Stimulated activated CD8-positive, alpha-beta memory T cell treated with anti-CD3 and anti-CD28 coated beads, Interleukin-12 subunit alpha, Interleukin-12 subunit beta, amount 100 ng/mL, for 4 hours (primary cell): ENCODE measurements at places on chromosomes 6 and 20.

- no peak for DNase-seq
Measured at GRCh38 chr6:134521116-134521501, 203.2 kb upstream of the SGK1 start.

GRCh38 chr20:2168946-2169345 is 67.3 kb downstream of the STK35 start:
- DNase-seq = no peak

DNA sequence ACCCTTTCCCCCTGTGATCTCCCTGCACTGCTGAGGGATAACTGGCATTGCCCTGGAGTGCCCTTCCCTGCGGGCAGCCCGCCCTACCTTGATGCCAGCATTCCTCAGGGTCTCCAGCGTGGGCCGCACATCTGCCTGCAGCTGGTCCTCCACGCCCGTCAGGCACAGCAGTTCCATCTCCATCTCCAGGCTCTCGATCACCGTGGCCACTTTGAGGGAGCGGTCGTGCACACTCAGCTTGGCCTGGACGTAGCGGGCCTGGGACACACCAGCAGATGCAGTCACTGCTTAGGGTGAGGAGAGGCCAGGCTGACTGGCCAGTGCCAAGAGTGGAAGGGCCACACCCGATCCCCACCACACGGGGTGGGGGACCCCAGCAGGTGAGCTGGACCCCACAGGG is 82.6 kb upstream of the NFATC2 start:
- DNase-seq = no peak

- no peak for DNase-seq
Measured at GRCh38 chr6:15623276-15624116, 39.3 kb downstream of the DTNBP1 start.

DNA sequence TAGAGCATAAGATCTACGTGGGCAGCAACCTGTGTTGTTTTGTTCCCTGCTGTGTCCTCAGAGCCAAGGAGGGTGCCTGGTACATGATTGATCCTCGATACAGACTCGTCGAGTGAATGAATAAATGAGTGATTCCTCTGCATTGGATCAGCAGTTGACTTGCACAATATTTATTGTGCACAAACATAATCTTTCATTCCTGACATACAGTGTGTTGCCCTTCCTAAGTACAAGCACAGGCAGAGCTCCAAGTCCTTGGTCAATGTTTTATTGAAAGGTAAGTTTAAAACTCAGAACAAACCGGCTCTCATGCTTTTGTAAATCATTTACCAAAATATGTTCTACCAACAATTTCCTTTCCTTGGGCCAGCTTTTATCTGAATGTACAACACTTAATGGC is 57.4 kb downstream of the STMND1 start:
- DNase-seq = no peak

GRCh38 chr6:141552463-141552862 is 580.3 kb upstream of the GJE1 start:
- no peak for DNase-seq

- DNase-seq = no peak
Measured at GRCh38 chr6:48619771-48620170, 508.8 kb upstream of the PTCHD4 start.

DNA sequence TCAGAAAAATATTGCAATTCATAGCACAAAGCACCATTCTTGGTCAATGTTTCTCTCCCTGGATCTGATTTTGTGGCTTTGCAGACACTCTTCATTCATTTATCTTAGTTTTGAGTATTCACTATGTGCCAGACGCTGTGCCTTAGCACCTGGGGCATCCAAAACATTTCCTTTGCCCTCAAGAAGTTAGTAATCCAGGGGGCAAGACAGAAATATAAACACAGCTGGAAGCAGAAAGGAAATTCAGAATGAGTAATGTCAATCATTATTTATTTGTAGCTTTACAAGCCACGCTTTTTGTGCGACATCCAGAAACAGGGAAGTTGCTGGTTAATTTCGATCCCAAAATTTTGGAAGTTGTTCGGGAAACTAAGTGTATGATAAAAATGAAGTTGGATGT is 71.4 kb downstream of the DNAH8 start:
- no peak for DNase-seq

DNA sequence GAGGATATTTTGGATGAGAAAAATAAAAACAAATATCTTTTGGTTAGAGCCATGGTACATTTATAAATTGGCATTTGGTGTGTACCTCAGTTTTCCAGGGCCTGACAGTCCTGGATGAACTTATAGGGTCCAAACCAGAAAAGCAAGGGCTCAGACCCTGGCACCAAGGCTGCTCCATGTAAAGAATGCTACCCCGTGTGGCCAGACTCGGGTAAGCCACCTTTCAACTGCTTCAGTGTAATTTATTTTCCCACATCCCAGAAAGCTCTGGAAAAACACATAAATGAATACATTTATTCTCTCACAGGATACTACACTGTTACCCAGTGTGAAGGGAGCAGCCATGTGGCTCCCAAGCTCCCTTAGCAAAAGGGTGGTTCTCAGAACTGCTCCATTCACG is 13.8 kb downstream of the MRPL14 start:
- DNase-seq = no peak

GRCh38 chr6:35745509-35745908 is 8.7 kb downstream of the ARMC12 start:
- DNase-seq = no peak

DNA sequence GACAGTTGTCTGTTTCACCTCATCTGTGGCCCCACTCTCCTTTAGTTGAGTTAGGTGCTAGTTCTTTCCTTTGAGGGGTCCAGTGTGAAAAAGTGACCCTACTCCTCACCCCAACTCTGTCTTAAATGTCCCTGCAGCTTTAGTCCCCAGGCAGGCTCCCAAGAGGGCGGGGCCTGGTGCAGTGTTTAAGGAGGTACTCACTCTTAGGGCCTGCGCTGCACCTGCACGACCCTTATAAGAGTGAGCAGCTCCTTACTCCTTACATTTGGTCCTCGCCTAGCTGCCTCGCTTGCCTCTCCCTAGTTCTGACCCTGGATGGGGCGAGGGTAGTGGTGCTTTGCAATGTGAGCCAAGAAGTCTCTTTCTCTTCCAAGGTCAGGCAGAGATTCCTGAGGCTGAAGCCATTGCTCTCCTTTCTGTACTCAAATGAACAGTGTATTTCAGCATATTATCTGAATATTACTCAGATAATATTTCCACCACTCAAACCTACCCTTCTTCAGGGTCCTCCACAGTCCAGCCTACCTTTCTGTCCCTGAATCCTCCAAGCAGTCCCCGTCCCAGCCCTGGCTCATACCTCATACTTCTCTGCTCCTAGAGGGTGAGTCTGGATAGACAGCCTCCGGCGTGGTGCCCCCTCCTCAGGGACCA is 11.9 kb upstream of the VEGFA start:
- no peak for DNase-seq

- DNase-seq = no peak
Measured at GRCh38 chr6:1423578-1423977, 34.2 kb downstream of the FOXF2 start.

- DNase-seq = no peak
Measured at GRCh38 chr6:63764318-63764916, 128.8 kb downstream of the PHF3 start.

GRCh38 chr20:47230811-47231256 is 125.7 kb downstream of the ZMYND8 start:
- DNase-seq = no peak

DNA sequence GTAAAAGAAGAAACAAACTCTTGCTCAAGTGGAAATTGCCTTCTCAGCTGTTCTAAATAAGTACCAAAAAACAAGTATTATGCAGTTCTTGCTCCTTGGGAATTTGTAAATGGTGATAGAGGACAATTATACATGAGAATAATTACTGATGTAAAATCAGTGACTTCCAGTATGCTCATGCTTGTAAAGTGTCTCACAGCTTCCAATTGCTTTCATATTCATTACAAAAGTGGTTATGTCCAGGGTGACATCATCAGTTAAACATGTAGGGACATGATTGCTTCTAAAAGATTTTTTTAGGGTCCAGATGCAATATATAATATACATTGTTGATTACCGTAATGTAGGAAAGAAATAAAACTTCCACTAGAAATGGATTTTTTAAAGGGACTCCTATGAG is 122.8 kb upstream of the B3GAT2 start:
- no peak for DNase-seq

GRCh38 chr6:135393289-135393688 is 104.3 kb downstream of the AHI1 start:
- DNase-seq = no peak

GRCh38 chr6:53042112-53042511 is 23.1 kb upstream of the FBXO9 start:
- DNase-seq = no peak

DNA sequence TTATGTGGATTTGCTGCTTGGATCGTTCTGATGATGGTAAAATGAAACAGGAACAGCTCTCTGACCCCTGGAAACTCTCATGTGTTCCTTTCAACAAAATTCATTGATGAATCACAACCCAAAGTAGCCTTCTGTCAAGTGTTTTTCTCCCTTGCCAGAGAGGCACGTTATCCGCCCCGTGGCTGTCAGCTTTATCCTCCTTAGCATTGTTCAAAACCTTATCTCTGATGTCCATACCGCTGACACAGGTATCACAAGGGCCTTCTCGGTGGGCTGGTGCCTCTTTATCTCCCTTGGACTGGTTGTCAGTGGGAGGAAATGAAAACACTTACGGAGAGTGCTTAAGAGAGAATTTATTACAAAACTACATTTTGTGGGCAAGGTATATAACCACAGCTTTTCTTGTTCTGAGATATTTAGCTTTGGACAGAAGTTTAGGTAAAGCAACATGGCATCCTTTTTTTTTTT is 84.9 kb downstream of the TIAM2 start:
- DNase-seq = no peak

DNA sequence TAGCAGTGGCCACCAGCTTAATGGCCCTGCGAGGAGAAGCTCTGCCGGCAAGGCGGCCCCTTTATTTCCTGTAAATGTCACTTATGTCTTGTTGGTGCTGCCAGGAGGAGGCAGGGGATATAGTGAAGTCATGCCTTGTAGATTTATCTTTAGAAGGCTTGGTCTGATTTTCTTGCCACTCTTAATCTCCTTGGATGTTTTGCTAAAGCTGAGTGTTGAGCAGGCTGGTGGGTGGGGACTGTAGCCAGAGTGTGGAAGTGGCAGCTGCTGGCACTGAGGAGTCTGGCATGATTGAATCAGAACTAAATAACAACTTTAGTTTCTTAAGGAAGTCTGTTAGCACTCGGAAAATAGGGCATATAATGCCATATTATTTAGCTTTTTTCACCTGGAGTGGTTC is 77.9 kb downstream of the PHF20 start:
- no peak for DNase-seq
